Thymus (tissue), 14 donors: ENCODE measurements at places on chromosomes 2 and 18. TPM values are rescaled to one million over a fixed set of nuclear protein-coding genes. Genes with fewer than 3 reads are reported as not detected.

Gene RAB6C
- 0.05 TPM for total RNA-seq

Gene ZSWIM2
- total RNA-seq: not detected

Gene LOXL3
- total RNA-seq: 1.4 TPM

Gene CCDC85A
- total RNA-seq: 0.76 TPM

Gene TEKT4
- 0.05 TPM for total RNA-seq

Gene POTEJ
- 0.09 TPM for total RNA-seq

Gene WDR54
- 35.6 TPM for total RNA-seq

Gene PAX8
- 0.19 TPM for total RNA-seq

Gene TOGARAM2
- total RNA-seq: 0.90 TPM

Gene EHBP1
- 19.5 TPM for total RNA-seq

Gene DLX2
- total RNA-seq: 0.09 TPM

Gene PLEKHH2
- total RNA-seq: 0.66 TPM

DNA sequence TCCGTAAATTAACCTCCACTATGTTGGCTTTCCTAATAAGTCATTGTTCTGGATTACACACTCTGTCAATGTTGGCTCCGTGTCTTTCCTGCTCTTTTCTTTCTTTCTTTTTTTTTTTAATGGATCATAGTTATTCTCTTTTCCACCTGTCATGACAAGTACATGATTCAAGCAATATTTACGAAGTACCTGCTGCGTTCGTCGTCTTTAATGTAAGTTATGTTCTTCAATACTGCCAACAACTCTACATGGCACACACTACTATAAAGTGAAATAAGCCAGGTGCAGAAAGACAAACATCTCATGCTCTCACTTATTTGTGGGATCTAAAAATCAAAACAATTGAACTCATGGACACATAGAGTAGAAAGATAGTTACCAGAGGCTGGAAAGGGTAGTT, 239.1 kb downstream of the SCG2 start:
- DNase-seq: no peak
- no peaks in the 10 kb centered on the region for H3K36me3 ChIP-seq
- H3K27me3 ChIP-seq: no peaks in the 10 kb centered on the region
- H3K27ac ChIP-seq: no peak overlapping the region
- H3K4me3 ChIP-seq: no peak overlapping the region

GRCh38 chr2:9366026-9366425, 57.3 kb downstream of the ITGB1BP1 start:
- no peaks in the 10 kb centered on the region for H3K27me3 ChIP-seq
- no peaks in the 10 kb centered on the region for H3K36me3 ChIP-seq
- no peaks in the 10 kb centered on the region for H3K4me1 ChIP-seq
- no peak for DNase-seq
- H3K27ac ChIP-seq: no peak overlapping the region

DNA sequence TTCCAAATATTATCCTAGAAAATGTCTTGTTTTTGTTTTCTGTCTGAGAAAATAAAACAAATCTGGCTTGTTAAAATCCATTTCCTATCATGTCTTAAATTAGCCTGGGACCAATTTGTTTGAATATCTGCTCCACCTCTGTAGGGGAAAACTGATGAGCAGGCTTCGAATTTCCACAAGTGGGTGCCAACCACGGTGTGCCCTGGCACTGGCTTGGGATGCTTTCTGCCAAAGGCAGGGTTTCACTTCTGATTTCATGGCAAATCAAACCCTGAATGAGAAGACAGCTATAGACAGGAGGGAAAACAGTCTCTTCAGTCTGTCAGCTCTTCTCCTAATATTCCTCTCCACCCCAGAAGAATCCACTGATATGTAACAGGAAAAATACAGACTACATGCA, 33.7 kb upstream of the STAT4 start:
- no peak for DNase-seq
- no peak overlapping the region for H3K4me3 ChIP-seq
- H3K27me3 ChIP-seq: no peaks in the 10 kb centered on the region
- peaks cover 17% of the 10 kb centered on the region for H3K4me1 ChIP-seq

GRCh38 chr2:132632000-132632649, 37.9 kb downstream of the LYPD1 start:
- no peaks in the 10 kb centered on the region for H3K27me3 ChIP-seq
- H3K27ac ChIP-seq: no peak overlapping the region
- H3K36me3 ChIP-seq: no peaks in the 10 kb centered on the region
- no peak for DNase-seq
- H3K4me3 ChIP-seq: no peak overlapping the region

GRCh38 chr2:178674122-178674521, 133.1 kb downstream of the TTN start:
- DNase-seq: no peak
- no peaks in the 10 kb centered on the region for H3K36me3 ChIP-seq

DNA sequence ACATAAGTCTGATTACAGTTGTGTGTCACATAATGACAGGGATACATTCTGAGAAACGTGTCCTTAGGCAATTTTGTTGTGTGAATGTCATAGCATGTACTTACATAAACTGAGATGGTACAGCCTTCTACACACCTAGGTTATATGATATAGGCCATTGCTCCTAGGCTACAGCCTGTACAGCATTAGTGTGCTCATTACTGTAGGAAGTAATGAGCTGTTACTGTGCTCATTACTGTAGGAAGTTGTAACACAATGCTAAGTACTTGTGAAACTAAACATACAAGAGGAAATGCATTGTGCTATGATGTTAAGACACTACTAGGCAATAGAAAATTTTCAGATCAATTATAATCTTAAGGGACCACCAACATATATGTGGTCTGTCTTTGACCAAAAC, 72.8 kb downstream of the UPP2 start:
- no peaks in the 10 kb centered on the region for H3K4me1 ChIP-seq
- H3K27me3 ChIP-seq: no peaks in the 10 kb centered on the region
- H3K27ac ChIP-seq: no peak overlapping the region

DNA sequence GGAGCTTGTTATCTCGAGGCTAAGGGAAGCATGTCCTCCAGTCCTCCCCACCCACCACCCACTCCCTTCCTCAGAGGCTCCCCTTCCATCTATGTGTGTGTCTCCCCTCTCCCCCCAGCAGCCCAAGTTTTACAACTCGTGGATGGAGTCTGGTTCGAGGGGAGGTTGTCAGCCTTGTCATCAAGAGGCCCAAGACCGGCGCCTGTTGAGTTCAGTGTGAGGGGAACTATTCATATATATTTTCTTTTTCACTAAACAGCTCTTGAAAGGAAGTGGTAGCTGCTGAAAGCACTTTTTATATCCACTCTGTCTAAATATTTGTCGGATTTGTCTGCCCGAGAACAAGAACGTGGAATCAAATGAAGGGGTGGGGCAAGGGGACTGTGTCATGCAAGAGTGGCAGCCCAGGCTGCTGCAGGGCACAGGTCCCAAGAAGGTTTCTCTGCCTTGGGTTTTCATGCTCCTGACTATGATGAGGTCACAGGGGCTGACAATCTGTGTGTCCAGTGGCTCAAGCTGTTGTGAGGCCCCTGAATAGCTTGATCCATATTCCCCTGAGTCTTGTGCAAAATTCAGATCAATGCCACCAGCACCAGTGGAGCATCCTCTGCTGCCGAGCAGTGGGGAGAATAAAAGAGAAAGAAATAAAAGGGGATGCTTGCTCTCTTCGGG, 35.0 kb downstream of the NRP2 start:
- H3K36me3 ChIP-seq: no peaks in the 10 kb centered on the region
- DNase-seq: no peak
- H3K4me3 ChIP-seq: no peak overlapping the region
- H3K4me1 ChIP-seq: peaks cover 13% of the 10 kb centered on the region
- H3K27me3 ChIP-seq: no peaks in the 10 kb centered on the region

GRCh38 chr2:27024812-27025211, 8.0 kb upstream of the TMEM214 start:
- no peak for DNase-seq
- H3K4me3 ChIP-seq: no peak overlapping the region
- H3K4me1 ChIP-seq: no peaks in the 10 kb centered on the region
- H3K27me3 ChIP-seq: no peaks in the 10 kb centered on the region
- no peaks in the 10 kb centered on the region for H3K36me3 ChIP-seq
- no peak overlapping the region for H3K27ac ChIP-seq

GRCh38 chr2:109129356-109129920, 433 bp downstream of the SH3RF3 start:
- no peak overlapping the region for H3K27ac ChIP-seq
- H3K4me1 ChIP-seq: peaks cover 5% of the 10 kb centered on the region

- H3K4me1 ChIP-seq: peaks cover 4% of the 10 kb centered on the region
- H3K27ac ChIP-seq: no peak overlapping the region
- DNase-seq: no peak
- H3K27me3 ChIP-seq: no peaks in the 10 kb centered on the region
- no peak overlapping the region for H3K4me3 ChIP-seq
- H3K36me3 ChIP-seq: no peaks in the 10 kb centered on the region
Observed at GRCh38 chr2:165621086-165621560, 151.6 kb downstream of the CSRNP3 start.

DNA sequence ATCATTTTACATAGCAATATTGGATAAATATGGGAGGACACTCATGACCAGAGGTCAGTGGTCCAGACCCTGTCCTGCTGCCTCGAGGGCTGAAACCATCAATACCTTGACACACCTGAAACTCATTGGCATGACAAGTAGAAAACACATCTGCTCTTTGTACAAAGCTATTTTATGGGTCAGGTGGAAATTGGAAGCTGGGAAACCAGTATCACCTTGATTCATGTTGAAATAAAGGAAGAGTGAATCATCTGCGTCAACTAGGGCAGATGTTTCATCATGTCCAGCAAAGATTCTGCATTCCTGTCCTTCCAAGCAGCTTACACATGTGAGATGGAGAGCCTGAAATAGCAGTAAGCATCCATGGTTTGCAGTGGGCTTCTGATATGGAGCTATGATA, 80.0 kb upstream of the ERBB4 start:
- DNase-seq: no peak
- no peaks in the 10 kb centered on the region for H3K4me1 ChIP-seq
- H3K4me3 ChIP-seq: no peak overlapping the region
- H3K36me3 ChIP-seq: no peaks in the 10 kb centered on the region
- no peaks in the 10 kb centered on the region for H3K27me3 ChIP-seq

DNA sequence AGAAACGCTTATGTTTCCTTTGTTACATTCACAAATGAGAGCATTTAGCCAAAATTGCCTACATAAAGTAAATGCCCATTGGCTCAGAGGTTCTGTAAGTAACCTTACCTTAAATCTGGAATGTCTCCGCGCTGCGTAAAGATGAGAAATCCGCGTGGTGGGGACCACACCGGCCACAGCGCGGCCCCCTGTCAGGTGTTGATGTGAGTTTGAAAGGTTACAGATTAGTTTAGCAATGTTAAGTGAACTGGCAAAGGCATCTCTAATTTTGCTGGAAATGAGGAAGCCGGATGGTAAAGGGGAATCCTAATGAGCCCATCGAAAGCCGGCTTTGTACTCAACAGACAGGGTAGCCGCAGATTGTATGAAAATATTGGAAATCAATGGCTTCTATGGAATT, 11.8 kb downstream of the SALL3 start:
- no peak for DNase-seq
- no peaks in the 10 kb centered on the region for H3K36me3 ChIP-seq
- no peaks in the 10 kb centered on the region for H3K4me1 ChIP-seq
- no peak overlapping the region for H3K4me3 ChIP-seq
- H3K27me3 ChIP-seq: peaks cover 21% of the 10 kb centered on the region

DNA sequence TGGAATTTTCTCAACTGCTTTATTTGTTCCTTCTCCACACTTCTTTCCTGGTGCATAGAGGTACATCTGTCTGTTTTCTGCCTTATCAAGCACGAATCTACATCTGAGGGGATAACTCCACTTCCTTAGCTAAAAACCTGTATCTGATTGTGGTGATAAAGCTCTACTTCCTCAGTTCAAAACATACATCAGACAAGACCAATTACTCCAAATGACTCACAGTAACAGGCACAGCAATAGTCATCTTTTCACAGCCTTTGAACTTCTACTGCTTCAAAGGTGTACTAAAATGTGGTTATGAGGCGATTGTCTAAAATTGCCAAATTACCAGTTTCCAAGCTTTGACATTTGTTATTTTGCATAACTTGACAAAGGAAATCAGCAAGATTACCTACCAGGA, 803.6 kb upstream of the ZEB2 start:
- H3K36me3 ChIP-seq: no peaks in the 10 kb centered on the region
- H3K27me3 ChIP-seq: no peaks in the 10 kb centered on the region
- no peaks in the 10 kb centered on the region for H3K4me1 ChIP-seq

DNA sequence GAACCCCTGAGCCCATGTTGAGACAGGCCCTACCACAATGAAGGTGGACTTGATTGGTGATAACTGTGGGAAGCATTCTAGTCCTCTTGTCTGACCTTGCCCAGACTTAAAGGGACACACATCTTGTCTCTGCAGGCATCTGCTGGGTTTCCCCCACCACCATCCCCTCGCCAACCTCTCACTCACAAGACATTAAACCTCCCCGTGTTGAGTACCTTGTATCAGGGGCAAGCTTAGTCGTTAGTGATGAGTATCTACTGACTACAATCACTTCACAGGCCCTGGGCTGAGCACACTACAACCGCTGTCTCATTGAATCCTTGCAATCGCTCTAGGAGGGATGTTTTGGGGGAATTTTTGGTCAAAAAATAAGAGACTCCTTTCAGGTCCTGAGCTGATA, 86.0 kb downstream of the ICOS start:
- no peak overlapping the region for H3K27ac ChIP-seq
- H3K4me1 ChIP-seq: peaks cover 36% of the 10 kb centered on the region
- no peaks in the 10 kb centered on the region for H3K36me3 ChIP-seq
- no peaks in the 10 kb centered on the region for H3K27me3 ChIP-seq

DNA sequence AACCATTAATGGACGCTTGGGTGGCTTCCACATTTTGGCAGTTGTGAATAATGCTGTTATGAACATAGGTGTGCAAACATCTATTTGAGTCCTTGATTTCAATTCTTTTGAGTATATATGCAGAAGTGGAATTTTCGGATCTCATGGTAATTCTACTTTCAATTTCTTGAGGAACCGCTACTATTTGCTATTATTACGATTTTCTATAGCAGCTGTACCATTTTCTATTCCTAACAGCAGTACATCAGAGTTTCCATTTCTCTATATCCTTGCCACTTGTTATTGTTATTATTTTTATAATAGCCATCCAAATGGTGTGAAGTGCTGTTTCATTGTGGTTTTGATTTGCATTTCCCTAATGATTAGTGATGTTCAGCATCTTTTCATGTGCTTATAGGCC, 69.5 kb downstream of the KIF5C start:
- no peaks in the 10 kb centered on the region for H3K36me3 ChIP-seq
- DNase-seq: no peak
- H3K4me3 ChIP-seq: no peak overlapping the region

GRCh38 chr2:151795646-151796240, 32.5 kb downstream of the ARL5A start:
- H3K27me3 ChIP-seq: no peaks in the 10 kb centered on the region
- no peak for DNase-seq
- H3K4me3 ChIP-seq: no peak overlapping the region

GRCh38 chr2:4192119-4192518, 488.7 kb downstream of the DCDC2C start:
- DNase-seq: no peak
- H3K4me1 ChIP-seq: no peaks in the 10 kb centered on the region
- no peaks in the 10 kb centered on the region for H3K36me3 ChIP-seq
- no peak overlapping the region for H3K4me3 ChIP-seq

- H3K4me1 ChIP-seq: no peaks in the 10 kb centered on the region
- no peaks in the 10 kb centered on the region for H3K36me3 ChIP-seq
- H3K27me3 ChIP-seq: no peaks in the 10 kb centered on the region
- no peak overlapping the region for H3K27ac ChIP-seq
- no peak for DNase-seq
Observed at GRCh38 chr18:30945761-30946160, 96.8 kb downstream of the DSC3 start.
